ENCODE measurements at places on chromosomes 4 and X.

DNA sequence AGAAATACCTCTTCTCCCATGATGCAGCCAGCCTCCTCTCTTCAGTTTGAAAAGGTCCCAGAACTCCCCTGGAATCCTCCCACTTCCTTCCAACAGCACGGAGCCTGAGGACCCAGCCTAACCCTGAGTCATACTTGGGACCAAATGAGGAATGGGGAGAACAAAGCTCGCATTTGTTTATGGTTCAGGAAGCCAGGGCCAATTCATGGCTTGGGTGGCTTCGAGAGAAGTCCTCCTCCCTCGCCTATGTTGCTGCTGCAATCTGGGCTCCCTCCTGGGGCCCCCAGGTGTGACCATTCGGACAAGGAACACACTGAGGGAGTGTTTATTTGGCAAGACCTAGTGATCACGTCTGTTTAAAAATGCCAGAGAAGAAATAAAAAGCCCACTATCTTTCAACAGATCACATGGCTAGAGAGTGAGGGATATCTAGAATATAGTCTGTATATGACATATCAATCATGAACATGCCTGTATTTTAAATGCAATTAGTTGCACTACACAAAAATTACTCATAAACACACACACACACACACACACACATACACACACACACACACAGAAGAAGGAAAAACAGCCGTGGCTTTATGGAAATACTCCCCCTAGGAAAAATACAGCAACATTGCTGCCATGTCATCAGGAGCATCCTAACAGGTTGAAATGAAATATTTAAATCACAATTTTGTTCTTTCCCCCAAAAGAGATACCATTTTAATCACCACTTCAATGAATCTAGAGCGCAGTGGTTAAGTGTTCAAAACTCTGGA is 155.7 kb upstream of the MAP3K15 start:
- DNase-seq: no peak

DNA sequence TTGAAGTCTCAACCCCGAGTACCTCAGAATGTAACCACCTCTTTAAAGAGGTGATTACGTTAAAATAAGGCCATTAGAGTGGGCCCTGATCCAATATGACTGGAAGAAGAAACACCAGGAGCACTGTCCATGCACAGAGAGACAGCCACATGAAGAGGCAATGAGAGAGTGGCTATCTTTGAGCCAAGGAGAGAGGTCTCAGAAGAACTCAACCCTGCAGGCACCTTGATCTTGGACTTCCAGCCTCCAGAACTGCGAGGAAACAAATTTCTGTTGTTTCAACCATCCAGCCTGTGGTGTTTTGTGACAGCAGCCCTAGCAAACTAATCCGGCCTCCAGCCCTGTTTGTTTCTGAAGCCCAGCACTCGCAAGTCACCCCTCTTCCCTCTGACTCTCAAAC is 46.3 kb upstream of the ADGRG2 start:
- DNase-seq: no peak

- DNase-seq: no peak
These were observed 13.9 kb downstream of the LCORL start for GRCh38 chr4:18007625-18008024.

- no peak for DNase-seq
These were observed 397.6 kb downstream of the PACRGL start for GRCh38 chr4:21097865-21098264.

- no peak for DNase-seq
These were observed 1420.4 kb downstream of the RAPGEF2 start for GRCh38 chr4:160523231-160523630.

DNA sequence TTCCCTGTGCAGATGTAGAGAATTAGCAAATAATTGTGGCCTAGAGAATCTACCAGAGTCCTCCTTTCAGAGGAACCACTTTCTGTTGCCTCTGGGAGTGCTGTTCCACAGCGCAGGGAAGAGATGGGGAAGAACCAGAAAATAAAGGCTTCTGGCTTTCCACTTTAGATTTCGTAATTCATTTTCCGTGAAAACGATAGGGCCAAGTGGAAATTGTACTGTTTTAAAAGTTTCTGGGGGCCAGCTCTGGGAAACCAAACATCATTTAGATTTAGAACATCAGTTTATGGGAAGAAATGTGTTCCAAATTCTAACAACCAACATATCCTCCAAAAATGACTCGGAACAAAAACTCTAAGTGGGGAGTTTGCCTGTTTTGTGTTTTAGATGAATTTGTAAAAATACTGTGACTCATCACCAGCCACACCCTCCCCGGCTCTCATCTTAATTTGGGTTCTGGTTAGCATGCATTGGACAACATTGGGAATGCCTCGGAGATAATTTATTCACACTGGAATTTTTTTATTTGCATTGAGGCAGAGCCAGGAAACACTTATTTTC is 65.2 kb upstream of the LNX1 start:
- DNase-seq: no peak

GRCh38 chr4:157372567-157372966 is 152.0 kb downstream of the GRIA2 start:
- DNase-seq: no peak

GRCh38 chrX:30906726-30907125 is 17.7 kb upstream of the TAB3 start:
- no peak for DNase-seq

DNA sequence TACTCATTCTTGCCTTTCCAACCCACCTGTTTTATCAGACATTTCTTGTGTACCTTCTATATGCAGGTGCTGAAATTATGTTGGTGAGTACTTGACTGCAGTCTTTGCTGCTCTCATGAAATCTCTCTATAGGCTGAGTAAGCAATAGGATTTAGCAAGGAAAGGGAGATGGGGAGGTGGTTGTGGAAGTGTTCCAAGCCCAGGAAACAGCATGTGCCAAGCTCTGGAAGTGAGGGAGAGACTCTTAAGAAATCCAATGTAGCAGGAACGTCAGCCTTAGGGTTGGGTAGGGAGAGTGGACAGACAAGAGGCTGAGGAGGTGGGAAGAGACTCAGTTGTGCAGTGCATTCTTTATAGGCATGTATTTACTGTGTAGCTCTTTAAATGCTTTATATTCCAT is 5.6 kb downstream of the SEPTIN11 start:
- no peak for DNase-seq

- DNase-seq: no peak
These were observed 68.2 kb upstream of the TMEM33 start for GRCh38 chr4:41866799-41867677.

DNA sequence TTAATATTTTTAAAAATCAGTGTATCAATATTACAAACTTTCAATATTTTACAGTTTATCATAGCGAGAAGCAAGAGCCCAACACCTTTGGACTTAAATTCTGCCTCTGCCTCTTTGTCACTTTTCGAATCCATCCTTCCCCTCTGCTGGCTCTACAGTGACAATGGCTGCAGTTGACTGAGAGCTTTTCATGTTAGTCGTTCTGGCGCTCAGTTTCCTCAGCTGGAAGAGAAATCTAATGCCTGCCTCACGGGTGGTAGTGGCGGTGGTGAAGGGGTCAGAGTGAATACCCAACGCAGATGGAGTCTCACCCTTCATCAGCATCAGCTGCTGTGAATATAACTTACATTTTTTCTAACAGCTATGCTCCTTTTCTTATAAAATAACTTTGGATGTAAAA is 144.8 kb downstream of the NWD2 start:
- DNase-seq: no peak

DNA sequence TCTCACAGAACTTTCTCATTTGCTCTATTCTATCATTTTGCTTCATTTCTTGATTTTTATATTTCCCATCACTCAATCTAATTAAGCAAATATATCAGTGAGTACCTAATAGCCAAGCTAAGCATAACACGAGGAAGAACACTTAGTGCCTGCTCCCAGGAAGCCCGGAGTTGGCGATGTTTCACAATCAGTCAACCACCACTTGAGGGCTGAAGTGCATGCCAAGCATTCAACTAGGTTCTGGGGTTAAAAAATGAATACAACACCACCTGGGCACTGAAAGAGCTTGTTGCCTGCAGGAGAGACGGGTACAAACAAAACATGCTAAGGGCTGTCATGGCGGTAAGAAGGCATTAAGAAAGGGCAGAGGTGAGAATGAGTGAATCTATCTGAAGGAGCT is 47.5 kb downstream of the UCHL1 start:
- DNase-seq: no peak

DNA sequence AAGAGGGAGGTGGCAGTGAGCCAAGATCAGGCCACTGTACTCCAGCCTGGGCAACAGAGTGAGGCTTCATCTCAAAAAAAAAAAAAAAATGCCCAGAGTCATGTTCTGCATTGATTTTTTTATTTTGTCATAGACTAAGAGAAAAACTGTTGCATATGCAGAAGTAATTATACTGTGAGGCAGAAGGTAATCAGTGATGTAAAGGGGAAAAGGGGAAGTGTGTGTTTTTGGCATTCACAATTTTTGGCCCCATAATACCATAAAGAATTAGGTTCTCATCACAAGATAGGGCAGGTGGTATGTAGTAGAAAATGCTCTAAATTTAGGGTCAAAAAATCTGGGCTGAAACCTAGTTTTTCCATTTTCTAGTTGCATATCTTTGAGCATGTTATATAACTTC is 47.3 kb upstream of the GAB1 start:
- no peak for DNase-seq

DNA sequence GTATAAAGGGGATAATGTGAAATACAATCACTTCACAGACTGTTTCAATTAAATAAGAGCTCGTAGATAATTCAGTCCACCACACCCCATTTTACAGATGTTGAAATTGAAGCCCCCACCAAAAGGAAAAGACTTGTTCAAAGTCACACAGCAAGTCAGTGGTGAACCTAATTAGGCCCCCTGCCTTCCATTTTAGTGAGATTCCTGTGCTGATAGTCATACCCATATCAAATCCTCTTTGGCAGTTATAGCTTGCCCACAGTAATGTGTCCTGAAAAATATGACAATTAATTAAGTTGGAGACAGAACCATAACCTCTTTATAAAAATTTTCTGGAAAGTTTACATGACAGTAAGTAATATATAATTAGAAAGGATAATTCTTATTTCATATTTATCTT is 58.0 kb downstream of the AR start:
- no peak for DNase-seq

DNA sequence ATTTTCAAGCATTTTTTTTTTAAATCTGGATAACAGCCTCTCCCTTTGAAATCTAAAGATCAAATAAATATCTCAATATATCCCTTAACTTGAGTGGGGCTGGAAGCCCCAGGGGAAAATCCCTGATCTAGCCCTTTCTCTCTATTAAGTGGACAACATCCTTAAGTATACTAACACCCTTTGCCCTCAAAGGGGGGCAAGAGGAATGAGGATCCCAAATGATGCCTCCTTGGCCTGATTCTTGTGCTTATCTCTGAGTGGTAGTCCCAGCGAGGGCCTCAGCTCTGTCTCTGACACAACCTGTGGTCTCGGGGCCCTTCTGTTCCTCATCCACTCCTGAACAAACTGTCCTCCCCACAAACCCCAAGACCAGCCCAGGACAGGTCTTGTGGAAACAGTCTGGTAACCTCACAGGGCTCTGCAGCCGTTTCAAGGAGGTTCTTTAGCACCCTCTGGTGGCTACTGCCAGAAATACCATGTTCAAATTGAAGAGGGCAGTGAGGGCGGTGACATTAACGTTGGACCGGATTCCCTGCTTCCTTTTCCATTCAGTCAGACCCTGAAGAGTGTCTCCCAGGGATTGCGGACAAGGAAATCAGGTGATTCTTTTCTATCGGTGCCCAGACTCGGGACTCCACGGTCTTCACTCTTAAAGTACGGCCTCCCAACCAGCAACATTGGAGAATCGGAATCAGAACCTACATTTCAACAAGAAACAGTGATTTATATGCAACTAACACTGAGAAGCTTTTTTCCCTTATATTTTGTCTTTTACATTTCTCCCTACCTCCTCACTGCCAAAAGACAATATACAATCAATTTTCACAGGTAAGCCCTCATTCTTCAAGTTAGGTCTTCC is 13.0 kb downstream of the CXCL13 start:
- DNase-seq: peak; percentile 78

- no peak for DNase-seq
These were observed 186.4 kb downstream of the BCOR start for GRCh38 chrX:39911278-39911897.

GRCh38 chr4:145619639-145619996 is 433 bp downstream of the MMAA start:
- DNase-seq: no peak

DNA sequence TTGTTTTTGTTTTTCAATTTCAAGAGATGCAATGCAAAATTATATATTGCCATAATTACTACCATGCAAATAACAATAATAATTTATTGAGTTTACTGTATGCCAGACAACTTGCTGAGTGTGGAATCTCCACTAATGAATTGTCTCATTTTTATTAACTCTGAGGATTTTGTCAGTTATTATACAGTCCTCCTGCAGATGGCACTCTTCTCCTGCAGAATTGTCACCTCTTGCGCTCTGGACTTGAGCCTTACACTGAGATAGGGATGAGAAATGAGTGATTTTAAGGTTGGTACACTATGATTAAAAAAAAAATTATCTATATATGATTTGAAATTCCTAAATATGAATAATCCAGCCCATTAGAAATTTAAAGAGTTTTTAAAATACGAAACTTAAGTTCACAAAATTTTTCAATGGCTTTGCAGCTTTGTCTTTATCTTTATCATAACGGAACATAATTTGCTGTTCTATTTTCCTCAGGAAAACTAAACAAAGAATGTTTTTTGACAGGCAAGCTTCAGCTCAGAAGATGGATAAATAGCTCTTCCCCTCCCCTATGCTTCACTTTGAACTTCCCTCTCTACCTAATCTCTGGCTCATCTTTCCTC is 12.7 kb upstream of the PAQR3 start:
- DNase-seq: no peak

GRCh38 chr4:64882311-64883086 is 473.2 kb upstream of the TECRL start:
- no peak for DNase-seq

DNA sequence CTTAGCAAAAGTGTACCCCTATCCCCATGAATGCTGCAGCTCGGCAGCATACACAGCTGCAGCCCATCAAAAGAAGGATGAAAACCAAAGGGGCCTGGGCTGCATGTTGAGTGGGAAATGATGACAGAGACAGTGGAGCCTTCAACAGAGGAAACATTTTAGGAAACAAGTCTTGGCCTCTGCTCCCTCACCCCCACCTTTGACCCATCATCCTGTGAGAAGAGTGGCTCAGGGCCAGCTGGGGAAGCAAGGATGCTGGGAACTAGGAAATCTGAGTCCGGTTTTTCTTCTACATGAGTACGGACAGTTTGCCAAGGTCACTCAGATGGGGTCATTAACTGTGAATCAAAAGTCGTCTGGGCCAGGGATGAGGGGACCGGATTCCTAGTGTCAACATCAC is 37.2 kb downstream of the IDS start:
- DNase-seq: no peak

GRCh38 chr4:8517946-8518345 is 62.2 kb upstream of the GPR78 start:
- peak; percentile 31 for DNase-seq

GRCh38 chrX:49082271-49082871 is 2.7 kb upstream of the WDR45 start:
- no peak for DNase-seq

DNA sequence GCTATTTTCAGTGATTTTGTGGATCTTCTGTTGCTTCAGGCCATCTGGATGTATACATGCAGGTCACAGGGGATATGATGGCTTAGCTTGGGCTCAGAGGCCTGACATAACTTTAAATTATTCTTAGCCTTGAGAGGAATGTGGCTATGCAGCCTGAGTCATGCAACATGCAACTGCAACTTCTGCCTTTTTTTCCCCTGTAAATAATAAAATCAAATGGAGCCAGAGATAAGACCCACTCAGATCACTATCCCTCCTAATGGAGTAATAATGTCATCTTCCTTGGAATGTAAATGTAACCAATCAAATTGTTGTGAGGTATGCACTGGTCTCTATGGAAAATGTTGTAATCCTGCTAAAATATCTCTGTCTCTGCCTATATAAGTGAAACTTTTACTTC is 54.9 kb downstream of the MAGEB17 start:
- DNase-seq: no peak

All from natural killer cell treated with Interleukin-12 subunit alpha and Interleukin-12 subunit beta and Interleukin-15 and Interleukin-18, amount 100 ng/mL, for 72 hours (primary cell).